ENCODE measurements at places on chromosomes 3 and 15. TPM values are rescaled to one million over a fixed set of nuclear protein-coding genes. Genes with fewer than 3 reads are reported as not detected.

Gene TMOD3
- 43.0 TPM for total RNA-seq

Gene CLDND1
- 143 TPM for total RNA-seq

Gene DISP2
- total RNA-seq, result 13.3 TPM

Gene CFAP91
- 18.3 TPM for total RNA-seq

Gene NRG4
- total RNA-seq, result 8.7 TPM

Gene VEPH1
- total RNA-seq, result 10.6 TPM

Gene COL6A5
- 0.06 TPM for total RNA-seq

All from spinal cord (tissue), 10 donors.